ENCODE measurements at places on chromosomes 13 and 19.

DNA sequence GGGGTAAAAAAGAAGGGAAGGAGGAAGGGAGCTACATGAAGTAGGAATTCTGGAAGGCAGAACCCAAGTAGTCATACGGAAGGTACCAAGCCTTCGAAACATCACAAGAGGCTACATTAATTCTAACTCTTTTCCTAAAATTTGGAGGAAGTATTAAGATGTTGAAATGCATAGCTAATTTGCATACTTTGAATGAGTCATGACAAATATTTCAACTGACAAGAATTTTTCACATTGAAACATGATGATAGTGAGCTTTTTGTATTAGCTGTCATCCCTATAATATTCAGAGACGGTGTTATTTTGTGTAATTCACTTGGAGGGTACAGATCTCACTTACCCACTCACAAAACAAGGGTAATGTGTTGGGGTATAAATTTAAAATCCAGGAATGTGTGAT lies 9.1 kb upstream of the ACOD1 start:
- DNase-seq, result no peak

- DNase-seq, result no peak
Measured at GRCh38 chr13:44116562-44117332, 237.0 kb downstream of the LACC1 start.

- no peak for DNase-seq
Measured at GRCh38 chr19:38583219-38583984, 34.4 kb downstream of the MAP4K1 start.

GRCh38 chr19:54612428-54612827 lies 17.9 kb upstream of the LILRB1 start:
- no peak for DNase-seq

- no peak for DNase-seq
Measured at GRCh38 chr13:110424569-110425443, 117.7 kb downstream of the COL4A2 start.

- DNase-seq, result no peak
Measured at GRCh38 chr19:11813703-11814028, 407 bp upstream of the ZNF440 start.

GRCh38 chr13:23921451-23921888 lies 24.2 kb upstream of the C1QTNF9B start:
- peak; percentile 47 for DNase-seq

DNA sequence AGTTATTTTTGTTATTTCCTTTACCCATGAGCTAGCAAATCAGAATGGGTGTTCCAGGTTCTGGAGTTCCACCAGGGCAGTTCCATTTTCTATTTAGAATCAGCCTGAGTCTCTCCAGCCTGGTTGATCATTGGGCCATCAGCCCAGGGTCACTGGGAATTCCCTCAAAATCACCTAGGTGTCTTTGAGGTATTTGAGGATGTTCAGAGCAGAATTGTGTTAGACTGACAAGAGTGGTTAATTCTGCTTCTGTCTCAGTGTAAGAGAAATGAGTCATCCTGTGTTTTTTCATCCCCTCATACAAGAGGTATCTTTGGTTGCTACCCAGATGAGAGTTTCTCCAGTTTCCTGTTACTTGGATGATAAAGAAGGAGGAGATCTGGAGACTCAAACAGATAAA lies 11.7 kb downstream of the ZNF66 start:
- DNase-seq, result no peak

- DNase-seq, result no peak
Measured at GRCh38 chr13:97027162-97027554, 32.9 kb upstream of the OXGR1 start.

GRCh38 chr13:65868099-65868498 lies 1362.0 kb downstream of the PCDH9 start:
- no peak for DNase-seq

- no peak for DNase-seq
Measured at GRCh38 chr13:31880851-31881494, 141.6 kb downstream of the RXFP2 start.

- no peak for DNase-seq
Measured at GRCh38 chr19:38216785-38217641, 7.0 kb downstream of the DPF1 start.

DNA sequence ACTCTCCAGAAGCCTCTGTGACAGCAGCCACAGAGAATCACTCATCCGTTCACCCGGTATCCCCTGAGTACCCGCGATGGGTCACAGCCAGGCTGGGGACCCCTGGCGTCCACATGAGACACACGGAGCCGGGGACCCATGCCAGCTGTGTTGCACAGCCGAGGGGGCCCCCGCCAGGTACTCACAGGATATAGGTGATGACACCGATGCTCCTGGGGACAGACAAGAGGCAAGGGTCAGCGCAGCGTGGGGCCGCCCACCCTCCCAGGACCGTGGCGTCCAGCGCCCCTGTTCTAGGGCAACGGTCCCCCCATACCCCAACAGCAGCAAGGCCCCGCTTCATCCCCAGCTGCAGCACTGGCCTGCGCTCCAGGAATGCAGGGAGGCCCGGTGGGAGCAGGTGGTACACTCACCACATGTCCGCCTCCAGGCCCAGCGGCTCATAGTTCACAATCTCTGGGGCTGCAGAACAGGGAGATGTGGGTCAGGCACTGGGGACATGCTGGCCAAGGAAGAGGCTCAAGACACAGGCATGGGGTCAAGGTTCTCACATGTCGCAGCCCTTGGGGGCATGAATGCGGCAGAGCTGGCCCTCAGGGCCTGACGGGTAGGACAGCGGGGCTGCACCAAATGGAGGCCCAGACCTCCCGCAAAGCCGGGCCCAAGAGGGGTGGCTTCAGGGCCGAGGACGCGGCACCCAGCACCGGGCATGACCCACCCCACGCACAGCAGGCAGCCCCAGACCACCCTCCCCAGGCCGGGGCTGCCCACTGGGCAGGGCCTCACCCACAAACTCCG lies 7.2 kb downstream of the DAPK3 start:
- DNase-seq, result no peak

DNA sequence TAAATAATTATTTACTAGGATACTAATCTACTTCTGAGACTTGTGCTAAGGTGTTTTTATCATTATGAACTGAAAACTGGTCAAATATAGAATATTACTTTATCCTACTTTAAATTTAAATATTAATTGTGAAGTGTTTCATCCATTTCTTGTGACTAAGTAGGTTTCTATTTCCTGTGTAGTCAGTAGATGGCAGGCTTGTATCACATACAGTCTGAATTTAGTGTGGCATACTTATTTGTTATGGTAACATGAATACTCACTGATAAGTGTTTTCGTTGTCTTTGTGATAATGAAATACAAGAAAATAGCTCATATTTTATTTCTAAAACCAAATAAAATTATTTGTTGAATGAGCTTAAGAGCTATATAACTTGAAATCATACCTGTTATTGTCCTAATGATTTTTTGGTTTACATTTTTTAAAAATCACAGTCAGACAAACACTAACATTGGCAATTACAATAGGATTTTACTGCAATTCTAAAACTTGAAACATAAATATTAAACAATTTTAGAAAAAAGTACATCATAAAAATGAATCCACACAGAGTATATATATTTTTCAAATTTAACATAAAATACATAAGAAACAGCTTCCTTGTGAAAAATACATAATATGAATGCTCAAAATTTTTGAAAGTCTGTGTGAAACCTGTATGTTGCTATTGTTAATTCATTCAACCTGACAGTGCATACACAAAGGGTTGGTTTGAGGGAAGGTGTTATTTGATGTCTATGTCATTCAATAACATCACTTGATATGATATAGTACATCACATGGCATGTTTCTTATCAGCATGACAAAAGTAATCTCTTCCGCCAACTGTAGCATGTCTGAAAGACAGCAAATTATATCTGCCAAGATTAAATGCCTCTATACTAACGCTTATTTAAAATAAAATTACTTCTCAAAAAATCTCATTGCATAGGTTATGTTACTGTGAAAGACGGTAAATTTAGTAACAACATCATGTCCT lies 904.8 kb upstream of the PCDH20 start:
- DNase-seq, result no peak

- no peak for DNase-seq
Measured at GRCh38 chr13:108227651-108228272, 9.6 kb downstream of the ABHD13 start.

GRCh38 chr19:36973021-36973843 lies 57.1 kb downstream of the ZNF568 start:
- DNase-seq, result peak; percentile 60

GRCh38 chr19:33309826-33310225 lies 7.5 kb upstream of the CEBPA start:
- no peak for DNase-seq

- DNase-seq, result peak; percentile 1
Measured at GRCh38 chr19:15629003-15629880, 11.5 kb upstream of the CYP4F3 start.

DNA sequence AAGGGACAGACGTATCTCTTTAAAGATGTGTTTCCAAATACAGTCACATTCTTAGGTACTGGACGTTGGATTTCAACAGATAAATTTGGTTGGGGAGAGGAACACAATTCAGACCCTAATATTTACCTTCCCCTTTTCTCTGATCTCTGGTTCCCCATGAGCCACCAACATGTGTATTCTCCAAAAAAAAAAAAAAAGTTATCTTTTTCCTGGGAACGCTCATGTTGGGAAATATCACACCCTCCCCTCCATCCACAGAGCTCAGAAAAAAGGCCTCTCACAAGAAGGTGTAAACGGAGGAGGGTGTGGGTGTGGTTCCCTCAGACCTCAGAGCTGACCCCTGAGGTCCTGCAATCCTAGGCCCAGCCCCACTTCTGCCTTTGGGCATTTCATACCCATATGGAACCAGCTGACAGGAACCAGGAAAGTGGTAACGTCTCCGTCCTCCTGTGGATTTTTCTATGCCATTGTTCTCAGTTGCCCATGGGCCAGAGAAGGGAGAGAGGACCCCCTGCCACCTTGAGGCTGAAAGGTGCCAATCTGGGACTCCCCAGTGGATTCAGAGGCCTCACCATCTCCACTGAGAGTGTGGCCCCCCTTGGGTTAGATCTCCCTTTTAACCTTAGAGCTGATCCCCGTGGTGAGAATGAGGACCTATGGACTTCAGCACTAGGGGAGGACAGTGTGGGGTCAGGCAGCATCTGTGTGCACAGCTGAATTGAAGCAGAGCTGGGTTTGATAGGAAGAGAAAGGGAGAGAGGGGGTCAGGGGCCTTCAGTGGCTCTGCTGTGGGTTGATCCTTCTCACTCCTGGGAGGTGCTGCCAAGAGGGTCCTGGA lies 8.4 kb upstream of the SIGLEC12 start:
- no peak for DNase-seq

DNA sequence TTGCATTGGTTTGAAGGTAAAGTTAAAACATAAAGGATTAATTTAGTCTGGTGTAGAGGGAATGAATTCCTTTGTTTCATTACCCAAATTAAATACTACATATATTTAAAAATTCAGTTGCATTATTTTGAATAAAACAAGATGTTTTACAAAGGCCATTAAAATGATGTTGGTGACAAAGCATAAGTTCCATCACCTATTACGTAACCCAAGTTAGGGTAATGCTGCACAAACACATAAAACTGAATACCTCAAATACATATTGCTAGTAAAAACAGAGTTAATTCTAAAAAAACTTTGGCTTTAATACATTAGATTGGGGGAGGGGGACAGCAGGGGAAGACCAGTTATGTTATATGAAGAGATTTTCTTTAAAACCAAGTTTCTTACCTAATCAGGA lies 80.3 kb downstream of the SERP2 start:
- DNase-seq, result no peak

- DNase-seq, result no peak
Measured at GRCh38 chr19:11038511-11038910, 50.8 kb upstream of the LDLR start.

Data from iPS DF 6.9 (cell line).